ENCODE measurements at places on chromosomes 16 and 17.

DNA sequence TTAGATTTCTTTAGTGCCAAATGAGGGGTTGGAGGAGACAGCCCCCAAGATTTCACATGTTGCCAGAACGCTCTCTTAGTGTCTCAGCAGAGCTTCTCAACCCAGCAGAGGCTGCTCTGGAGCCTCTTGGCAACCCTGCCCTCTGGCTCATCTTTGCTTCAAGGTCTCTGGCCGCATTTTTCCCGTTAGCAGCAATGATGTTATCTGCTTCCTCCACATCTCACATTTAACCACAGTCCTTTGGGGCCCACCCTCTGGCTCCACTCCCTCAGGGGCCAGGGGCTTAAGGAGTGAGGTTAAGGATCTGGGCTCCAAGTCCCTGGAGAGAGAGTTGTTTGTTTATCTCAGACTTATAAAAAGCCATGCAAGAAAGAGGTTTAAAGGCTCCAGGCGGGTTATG, 3.3 kb upstream of the XYLT1 start:
- no peak for DNase-seq

- no peak for DNase-seq
Observed at GRCh38 chr17:31824766-31825360, 34.2 kb downstream of the COPRS start.

DNA sequence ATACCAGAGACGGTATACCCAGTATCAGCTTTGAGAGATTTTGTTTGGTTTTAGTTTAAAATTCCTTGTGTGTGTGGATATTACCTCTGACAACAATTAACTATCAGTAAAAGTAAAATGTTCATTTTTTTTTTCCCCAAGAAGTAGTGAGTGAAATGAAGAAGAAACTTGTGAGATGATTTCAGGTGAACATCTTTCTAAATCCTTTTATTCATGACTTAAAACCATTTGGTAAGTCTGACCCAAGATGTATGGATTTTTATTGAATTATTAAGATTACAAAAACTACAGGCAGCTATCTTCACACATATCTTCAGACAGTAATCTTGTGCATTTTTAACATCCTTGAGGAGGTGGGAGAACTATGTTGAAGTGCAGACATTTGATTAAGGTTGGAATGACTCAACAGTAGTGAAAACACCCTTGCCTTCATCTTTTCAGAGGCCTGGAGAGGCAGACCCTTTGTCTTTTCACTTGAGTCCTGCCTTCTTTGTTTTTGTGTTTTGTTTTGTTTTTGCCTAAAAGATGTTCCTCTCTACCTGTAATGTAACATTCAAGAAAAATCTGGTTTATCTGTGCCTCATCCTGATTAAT, 240.3 kb upstream of the TBX2 start:
- peak; percentile 17 for DNase-seq

DNA sequence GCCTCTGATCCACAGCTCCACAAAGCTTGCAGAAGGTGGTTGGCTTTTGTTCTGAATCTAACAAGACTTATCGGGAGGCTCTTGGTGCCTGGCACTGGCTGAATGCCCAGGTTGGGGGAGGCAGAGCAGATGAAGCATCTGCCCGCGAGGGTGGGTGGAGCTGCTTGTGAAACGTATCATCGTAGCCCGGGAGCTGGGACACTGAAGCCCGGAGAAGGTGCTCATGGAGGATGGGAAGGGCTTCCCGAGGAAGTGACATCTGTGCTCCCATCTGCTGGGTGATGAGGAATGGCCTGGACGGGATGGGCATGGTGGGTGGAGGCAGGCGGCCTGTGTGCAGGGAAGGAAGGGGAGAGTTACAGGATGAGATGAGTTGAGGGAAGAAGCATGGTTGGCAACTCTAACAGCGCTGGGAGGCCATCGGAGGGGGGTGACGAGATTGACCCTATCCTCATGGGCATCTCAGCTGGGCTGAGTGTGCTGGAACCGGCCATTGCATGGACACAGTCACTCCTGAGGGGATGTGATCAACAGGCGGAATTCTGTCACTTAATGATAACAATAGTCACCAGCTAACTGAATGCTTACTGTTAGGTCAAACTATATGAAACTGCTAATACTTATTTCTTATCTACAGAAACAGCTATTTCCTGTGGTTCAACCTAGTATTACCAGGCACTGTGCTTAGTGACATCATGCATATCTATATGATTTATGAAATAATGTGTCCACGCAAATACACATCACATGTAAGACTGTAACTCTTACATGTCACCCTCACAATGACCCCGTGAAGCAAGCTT, 102.7 kb downstream of the ABCC6 start:
- DNase-seq, result no peak

DNA sequence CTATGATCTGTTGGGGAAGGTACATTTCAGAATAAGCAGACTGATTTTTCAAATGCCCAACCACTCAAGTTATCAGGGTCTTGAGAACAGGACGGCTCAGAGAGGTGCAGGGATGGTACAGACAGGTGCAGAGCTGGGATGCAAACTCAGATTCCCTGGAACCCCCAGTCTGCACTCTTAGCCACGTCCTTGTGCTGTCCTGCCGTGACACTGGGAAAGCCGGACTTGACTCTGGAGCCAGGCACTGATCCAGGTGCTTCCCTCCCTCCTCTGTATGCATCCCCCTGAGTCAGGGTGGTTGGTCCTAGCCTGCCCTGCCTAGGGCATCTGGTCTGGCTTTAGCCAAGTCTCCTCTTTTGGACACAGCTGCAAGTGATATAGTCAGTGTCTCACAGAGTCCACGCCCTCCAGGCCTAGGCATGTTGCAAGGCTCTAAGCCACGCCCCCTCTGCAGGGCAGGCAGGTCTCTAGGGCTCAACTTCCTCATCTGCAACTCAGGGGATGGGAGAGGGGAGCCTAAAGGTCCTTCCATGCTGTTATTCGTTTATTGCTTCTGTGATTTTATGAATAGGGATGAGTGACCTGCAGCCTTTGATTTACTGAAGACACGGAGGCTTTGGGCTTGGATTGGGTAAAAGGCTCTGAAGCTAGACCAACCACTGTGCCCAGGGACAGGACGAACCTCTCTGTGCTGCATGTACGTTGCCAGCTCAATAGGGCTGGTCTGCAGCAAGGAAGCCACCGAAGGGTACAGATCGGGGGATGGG, 97.3 kb downstream of the SDK2 start:
- peak; percentile 40 for DNase-seq

- no peak for DNase-seq
Observed at GRCh38 chr17:902463-902862, 77.1 kb downstream of the NXN start.

GRCh38 chr17:83201206-83202001, 122.0 kb downstream of the METRNL start:
- DNase-seq, result no peak

- DNase-seq, result no peak
Observed at GRCh38 chr16:56275801-56276200, 84.5 kb downstream of the GNAO1 start.

GRCh38 chr17:58271216-58271931, 9.4 kb downstream of the MPO start:
- DNase-seq, result no peak

DNA sequence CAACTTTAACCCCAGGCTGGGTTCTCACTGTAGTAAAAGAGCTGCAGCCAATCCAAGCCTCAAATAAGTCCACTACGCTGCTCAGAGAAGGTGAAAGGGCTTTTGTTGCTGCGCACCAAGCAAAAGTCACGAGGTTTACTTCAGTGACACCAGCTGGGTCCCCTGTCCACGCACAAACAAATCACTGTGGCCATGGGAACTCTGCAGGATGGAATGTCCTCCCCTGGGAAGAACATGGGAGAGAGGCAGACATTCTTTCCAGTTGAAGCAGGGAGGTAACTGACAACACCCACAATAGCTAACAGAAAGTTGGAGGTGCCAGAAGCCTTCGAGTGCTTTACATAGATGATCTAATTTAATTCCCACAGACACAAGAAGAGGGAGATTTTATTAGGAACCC, 181.9 kb downstream of the PMP22 start:
- DNase-seq, result no peak

- no peak for DNase-seq
Observed at GRCh38 chr16:49581630-49582298, 208.2 kb downstream of the C16orf78 start.

DNA sequence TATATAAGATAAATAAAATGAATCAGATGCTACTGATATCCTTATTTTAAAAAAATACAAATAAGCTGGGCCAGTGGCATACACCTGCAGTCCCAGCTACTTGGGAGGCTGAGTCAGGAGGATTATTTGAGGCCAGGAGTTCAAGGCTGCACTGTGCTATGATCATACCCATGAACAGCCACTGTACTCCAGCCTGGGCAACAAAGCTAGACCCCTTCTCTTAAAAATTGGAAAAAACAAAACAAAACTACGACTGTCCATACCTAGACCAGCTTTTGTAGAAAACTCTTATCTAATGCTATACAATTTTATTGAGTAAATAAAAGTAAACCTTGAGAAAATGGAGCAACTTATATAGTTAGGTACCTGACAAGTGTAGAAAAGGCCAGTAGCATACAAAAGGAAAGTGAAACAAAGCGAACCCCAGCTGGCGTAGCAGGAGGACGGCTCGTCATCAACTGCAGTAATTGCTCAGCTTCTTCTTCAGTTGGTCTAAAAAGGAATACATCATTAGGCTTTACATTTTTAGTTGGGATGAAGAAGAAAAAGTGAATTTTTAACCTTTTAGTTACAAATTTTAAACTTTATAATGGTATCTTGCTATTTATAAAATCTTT, 23.6 kb downstream of the INTS2 start:
- no peak for DNase-seq

GRCh38 chr17:72076678-72077030, 44.2 kb upstream of the SOX9 start:
- no peak for DNase-seq

DNA sequence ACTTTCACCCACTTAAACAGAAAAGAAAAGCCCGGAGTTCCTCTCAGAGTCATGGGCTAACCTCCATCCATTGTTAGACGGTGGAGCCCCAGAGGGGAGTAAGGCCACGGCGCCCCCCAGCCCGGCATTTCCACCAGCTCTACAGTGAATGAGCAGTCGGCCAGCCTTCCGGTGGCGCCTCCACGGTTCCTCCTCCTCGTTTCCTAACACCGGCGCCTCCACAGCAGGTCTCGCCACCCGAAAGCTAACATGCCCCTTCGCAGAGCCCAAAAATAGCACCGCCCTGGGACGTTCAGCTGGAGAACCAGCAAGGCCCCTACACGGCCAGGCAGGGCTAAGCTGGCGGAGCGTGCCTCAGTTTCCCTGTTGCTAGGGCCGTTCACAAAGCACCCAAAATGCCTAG, 858 bp downstream of the MMD start:
- DNase-seq, result no peak

DNA sequence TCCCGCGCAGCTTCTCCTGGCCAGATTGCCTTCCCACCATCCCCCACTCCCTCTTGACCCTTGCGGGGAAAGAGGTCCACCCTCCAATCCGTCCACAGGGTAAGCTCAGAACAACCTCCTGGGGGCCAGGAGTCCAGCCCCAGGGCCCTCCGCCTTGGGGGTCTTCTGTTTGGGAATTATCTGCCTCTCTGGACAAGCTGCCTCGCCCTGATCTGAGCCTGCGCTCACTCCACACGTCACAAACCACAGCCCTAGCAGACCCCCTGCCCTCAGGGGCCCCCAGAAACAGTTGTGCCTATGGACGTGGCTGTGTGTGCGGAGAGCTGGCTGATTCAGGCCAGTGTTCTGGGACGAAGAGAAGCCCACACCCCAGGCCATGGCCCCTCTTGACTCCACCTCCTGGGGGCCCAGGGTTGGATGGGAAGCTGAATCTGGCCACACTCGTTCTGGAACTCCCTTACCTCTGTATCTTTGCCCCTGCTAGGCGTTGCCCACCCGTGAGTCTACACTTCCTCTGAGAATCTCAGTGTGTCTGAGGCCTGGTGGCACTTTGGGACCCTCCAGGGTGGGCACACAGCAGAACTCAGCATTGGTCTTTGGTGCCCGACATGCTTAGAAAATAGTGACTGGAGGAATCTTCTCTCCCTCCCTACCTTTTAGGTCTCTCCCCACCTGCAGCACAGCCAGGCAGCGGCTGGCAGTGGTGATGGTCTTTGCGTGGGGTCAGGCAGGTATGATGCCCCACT, 119.9 kb upstream of the SMURF2 start:
- no peak for DNase-seq

DNA sequence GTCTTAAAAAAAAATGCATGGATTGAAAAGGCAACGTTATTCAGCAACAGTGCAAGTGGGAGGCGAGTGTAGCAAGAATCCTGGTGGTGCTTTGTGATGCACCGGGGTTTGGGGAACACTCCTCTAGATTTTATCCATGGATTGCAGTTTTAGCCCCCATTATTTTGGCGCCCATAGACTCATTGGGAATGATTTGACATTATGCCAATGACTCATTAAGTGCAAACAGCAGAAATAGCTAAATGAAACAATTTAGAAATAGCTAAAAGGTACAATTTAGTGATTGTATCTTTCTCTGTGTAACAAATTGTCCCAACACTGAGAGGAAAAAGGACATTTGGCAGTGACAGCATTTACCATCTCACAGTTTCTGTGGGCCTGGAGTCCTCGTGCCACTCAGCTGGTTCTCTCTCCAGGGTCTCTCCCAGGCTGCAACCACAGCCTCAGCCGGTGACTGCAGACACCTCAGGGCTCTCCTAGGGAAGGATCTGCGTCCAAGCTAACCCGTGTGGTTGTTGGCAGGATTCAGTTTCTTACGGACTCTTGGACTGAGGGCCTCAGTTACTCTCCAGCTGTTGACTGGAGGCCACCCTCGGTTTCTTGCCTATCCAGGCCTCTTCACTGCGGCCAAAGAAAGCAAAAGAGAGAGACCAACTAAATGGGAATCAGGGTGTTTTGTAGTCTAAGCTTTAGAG, 398.7 kb downstream of the SNX29 start:
- DNase-seq, result no peak

- DNase-seq, result no peak
Observed at GRCh38 chr17:81066072-81066471, 31.1 kb downstream of the BAIAP2 start.

DNA sequence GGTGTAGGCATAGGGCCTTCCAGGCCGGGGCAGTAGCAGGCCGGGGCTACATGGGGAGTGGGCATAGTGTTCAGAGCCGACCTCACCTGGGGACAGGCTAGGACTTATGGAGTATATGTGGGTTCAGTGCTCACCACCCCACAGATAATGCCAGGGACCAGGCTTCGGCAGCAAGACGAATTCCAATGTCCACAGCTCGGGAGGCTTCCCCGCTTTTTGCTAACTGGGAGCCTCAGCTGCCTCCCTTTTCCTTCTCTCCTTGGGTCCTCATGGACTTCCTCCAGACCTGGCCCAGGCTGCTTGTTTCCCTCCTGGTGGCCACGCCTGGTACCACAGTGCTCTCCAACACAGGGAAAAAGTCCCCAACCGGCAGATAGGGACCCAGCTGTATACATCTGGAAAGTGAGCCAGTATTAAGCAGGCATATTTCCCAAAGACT, 20.1 kb upstream of the SLC46A1 start:
- DNase-seq, result peak; percentile 58

DNA sequence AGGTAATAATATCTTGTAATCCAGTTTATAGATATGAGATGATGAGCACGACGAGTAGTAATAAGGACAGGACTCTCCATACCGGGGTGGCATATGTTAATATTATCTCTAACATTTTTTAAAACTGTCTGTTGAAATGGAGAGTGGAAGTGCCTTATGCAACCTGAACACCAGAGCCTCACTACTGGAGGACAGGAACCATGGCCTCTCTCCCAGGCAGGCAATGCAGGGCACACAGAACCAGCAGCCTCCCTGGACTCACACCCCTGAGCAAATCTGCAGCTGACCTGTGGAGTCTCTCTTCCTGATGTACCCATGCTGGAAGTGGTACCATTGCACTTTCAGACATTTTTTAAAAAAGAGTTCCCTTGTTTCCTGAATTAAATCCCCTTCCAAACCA, 55.2 kb upstream of the ERN1 start:
- no peak for DNase-seq
